ENCODE measurements at places on chromosomes 11 and 22. TPM values are rescaled to one million over a fixed set of nuclear protein-coding genes. Genes with fewer than 3 reads are reported as not detected.

DNA sequence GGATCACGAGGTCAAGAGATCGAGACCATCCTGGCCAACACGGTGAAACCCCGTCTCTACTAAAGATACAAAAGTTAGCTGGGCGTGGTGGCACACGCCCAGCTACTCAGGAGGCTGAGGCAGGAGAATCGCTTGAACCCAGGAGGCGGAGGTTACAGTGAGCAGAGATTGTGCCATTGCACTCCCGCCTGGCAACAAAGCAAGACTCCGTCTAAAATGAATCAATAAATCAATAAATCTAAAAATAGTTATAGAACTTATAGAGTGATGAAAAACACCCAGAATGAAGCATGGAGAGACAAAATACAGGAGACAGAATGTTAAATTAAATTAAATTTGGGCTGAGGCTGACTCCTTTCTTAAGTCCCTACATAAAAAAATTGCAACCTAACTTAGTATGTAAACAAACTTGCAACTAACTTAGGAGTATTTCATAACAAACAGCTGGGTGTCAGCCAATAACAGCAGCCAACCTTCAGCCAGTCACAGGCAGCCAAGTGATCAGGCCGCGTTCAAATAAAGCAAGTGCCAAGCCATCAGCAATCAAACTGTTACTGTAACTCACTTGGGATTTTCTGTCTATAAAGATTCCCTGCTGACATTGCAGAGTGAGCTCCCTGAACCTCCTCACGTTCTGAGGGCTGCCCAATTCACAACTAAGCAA is 7.3 kb upstream of the TP53AIP1 start:
- no peaks in the 10 kb centered on the region for H3K4me1 ChIP-seq
- peaks cover 12% of the 10 kb centered on the region for H3K27me3 ChIP-seq
- DNase-seq, result no peak

GRCh38 chr11:1586699-1587098 is 1.6 kb upstream of the KRTAP5-1 start:
- no peak overlapping the region for H3K4me3 ChIP-seq
- no peak overlapping the region for H3K27ac ChIP-seq
- H3K36me3 ChIP-seq, result peaks cover 8% of the 10 kb centered on the region
- peak; percentile 12 for DNase-seq

DNA sequence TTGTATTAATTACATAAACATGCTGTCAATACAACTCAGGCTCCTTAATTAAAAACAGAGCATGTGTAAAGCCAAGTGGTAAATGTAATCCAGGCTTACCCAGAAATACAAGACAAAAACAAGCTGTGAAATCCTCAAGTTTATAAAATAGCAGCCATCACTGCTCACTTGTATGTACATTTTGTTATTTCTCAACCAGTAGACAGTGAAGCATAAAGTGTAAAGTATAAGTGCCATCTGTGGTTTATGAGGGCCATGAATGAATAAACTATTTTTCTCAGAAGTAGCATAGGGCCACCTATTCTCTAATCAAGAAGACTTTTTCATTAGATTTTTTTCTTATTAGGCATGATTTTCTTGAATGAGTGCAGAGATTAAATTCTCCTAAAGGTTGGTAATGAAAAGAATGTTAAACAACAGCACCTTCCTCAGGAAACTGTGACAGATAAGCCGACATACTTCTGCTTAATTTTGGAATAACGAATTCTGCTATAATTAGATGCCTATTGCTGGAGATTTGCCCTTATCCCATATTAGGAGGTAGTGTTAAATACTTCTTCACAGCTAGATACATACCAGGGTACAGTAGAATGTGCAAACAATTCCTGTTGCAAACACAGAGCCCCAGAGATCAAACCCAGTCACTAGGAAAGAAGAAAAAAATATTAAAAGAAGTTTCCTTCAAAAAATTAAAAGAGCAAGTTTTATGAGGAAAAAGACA is 13.0 kb downstream of the SLC5A12 start:
- H3K4me1 ChIP-seq, result peaks cover 6% of the 10 kb centered on the region
- H3K4me3 ChIP-seq, result no peak overlapping the region
- no peak for DNase-seq
- peaks cover 9% of the 10 kb centered on the region for H3K27me3 ChIP-seq
- no peak overlapping the region for H3K27ac ChIP-seq

The MEI1 gene
- total RNA-seq, result not detected

- H3K4me1 ChIP-seq, result peaks cover 44% of the 10 kb centered on the region
- H3K27ac ChIP-seq, result no peak overlapping the region
- H3K36me3 ChIP-seq, result peaks cover 10% of the 10 kb centered on the region
- H3K4me3 ChIP-seq, result no peak overlapping the region
- H3K27me3 ChIP-seq, result no peaks in the 10 kb centered on the region
Measured at GRCh38 chr22:37503850-37504249, 15.4 kb downstream of the CARD10 start.

DNA sequence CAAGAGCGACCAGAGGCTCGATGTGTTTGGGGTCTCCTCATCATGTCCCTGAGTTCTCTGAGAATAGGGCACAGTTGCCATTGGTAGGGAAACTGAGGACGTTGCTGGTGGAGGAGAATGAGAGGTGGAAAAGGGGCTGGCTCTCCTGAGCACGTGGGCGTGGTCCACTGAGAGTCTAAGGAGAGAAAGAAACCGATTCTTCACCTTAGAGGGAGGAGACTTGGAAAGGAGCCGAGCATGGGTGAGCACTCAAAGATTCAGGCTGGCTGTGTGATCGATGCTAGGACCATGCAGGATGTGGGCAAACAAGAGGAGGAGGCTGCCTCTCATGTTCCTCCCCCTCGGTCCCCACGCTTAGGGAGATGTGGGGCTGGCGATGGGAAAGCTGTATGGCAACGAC is 19.8 kb upstream of the TLCD5 start:
- peaks cover 2% of the 10 kb centered on the region for H3K27me3 ChIP-seq
- no peaks in the 10 kb centered on the region for H3K36me3 ChIP-seq

The MAJIN gene
- not detected for total RNA-seq

DNA sequence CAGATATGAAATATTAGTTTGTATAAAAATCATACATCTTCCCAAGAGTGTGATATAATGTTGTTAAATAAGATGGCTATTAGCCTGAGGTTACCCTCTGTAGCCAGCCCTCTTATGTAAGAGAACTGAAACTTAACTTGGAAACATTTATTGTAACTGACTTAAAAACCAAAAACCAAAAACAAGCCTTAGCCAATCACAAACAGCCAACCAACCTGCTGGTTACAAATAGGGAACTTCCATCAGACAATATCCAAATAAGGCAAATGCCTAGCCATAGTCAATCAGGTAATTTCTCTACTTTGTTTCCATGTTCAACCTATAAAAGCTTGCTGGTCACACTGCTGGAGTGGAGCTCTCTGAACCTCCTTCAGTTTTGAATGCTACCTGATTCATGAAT is 14.1 kb downstream of the KBTBD3 start:
- no peaks in the 10 kb centered on the region for H3K27me3 ChIP-seq
- no peak overlapping the region for H3K27ac ChIP-seq
- peaks cover 4% of the 10 kb centered on the region for H3K36me3 ChIP-seq
- H3K4me3 ChIP-seq, result no peak overlapping the region
- DNase-seq, result no peak
